ENCODE measurements at places on chromosomes 3 and 15. TPM values are rescaled to one million over a fixed set of nuclear protein-coding genes. Genes with fewer than 3 reads are reported as not detected.
A peak's percentile ranks its signal among the peaks of the same experiment; 100 is the strongest.

DNA sequence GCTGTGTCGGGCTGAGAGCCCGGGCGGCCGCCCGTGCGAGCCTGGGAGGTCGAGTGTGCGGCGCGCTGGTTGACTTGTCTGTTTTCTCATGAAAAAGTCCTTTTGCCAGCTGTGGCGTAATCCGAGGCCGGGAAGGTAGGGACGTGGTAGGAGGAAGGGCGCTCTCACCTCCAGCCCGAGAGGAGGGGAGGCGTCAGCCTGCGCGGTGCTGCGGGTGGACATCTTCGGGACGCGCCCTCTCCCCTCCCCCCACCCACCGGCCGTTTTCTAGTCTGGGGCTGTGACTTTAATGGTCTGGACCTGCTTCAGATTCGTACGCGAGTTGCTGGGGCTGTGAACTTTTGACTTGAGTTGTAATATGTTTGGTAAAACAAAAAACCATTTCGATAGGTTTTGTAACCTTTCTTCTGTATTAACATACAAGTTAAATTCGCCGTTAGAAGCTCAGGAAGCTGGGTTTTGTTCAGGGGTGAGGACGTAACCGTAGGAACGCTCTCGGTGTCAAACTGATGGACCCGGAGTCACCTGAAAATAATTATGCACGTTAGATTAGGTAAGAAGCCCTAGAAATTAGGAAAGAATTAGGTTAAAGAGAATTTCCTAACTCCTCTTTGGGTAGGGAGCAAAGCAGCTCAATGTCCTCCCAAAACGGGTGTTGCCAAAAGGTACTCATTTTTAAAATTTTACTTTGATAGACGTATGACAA is 762 bp downstream of the NCK1 start:
- DNase-seq = peak; percentile 71

DNA sequence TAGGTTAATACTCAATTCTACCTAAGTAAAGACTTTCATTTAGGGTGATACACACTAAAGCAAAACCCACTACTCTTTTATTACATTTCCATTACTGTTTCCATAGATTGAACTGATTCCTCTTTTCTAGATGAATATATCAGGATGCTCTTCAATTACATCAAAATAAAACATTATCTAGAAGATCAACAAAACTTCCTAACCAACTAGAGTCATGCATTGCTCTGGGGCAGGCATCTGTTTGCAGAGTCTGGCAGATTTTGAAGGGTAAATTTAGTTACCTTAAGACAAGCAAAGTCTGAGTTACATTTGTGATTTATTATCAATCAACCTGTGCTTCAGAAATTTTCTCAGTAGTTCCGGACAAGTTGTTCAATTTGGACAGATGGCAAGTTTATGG is 117.1 kb downstream of the NEK11 start:
- no peak for DNase-seq

GRCh38 chr3:90180096-90180495 is 1072.7 kb downstream of the EPHA3 start:
- DNase-seq = no peak

GRCh38 chr15:79513940-79514339 is 81.8 kb downstream of the MINAR1 start:
- no peak for DNase-seq

DNA sequence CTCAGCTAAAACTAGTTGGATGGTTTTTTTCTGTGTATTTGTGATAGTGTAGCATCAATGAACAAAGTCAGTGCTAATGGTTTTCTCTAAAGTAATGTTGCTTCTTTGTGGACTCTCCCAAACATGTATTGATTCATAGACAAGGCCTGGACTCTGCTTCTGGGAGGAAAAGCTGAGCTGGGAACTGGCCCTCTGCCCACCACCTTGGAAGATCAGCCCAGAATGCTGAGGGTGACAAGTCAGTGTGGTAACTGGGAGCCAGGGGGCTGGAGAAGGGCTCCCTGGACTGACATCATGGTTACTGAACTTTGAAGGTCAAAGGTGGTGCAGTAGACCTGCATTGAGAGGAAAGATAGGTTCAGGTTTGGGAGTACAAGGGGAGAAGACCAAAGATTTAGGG is 3.0 kb downstream of the ARHGAP31 start:
- no peak for DNase-seq

GRCh38 chr15:100926971-100927756 is 8.0 kb downstream of the LRRK1 start:
- DNase-seq = no peak

DNA sequence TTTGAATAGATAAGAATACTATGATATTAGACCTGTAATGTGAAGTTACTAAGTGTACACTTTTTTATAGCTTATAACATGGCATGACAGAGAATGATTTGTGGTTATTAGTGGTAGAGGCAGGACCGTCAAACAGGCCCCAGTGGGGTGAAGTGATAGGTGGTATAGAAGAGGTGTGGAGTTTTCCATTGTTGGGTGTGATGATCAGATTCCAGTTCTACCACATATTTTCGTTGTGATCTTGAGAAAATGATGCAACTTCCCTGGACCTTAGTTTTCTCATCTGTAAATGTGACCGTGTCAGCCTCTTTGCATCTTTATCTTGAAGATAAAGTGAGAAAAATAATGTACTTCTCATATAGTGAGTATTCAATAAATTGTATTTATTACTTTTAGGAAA is 30.3 kb upstream of the UTS2B start:
- no peak for DNase-seq

DNA sequence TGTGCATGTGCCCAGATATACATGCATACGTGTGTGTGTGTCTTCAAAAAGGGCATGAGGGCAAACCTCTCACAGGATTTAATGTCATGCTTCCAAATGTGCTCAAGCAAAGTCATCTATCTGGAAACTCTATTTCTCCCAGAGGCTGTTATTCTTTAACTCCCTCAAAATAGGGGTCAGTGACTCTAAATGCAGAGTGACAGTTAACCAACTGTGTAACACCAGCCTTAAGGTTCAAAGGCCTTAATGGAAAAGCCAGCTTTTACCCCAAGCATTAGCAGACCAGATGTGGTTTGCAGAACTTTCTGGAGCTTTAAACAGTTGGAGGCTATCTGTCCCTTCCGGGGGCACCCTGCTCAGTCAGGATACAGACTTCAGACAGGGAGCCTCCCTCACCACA is 70.4 kb upstream of the SLC7A14 start:
- no peak for DNase-seq

- DNase-seq = no peak
These were observed 7.3 kb downstream of the PAQR5 start for GRCh38 chr15:69305933-69306568.

GRCh38 chr15:34986326-34986725 is 1.8 kb downstream of the ZNF770 start:
- no peak for DNase-seq

DNA sequence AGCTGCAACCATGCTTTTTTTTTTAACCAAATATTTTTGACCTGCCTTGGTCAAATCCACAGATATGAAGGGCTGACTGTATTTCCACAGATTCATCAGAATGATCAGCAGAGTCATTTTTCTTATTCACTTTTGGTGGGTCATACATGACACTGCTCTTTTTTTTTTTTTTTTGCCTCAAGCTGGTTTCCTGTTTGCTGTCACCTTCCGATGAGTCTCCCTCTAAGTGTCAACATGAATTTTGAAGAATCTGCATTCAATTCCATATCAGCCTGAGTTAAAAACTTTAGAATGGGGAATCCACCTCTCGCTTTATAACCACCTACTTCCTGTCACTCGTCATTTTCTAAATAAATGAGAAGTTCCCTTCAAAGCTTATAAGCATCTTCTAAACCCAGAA is 2.2 kb upstream of the SLC12A8 start:
- no peak for DNase-seq

DNA sequence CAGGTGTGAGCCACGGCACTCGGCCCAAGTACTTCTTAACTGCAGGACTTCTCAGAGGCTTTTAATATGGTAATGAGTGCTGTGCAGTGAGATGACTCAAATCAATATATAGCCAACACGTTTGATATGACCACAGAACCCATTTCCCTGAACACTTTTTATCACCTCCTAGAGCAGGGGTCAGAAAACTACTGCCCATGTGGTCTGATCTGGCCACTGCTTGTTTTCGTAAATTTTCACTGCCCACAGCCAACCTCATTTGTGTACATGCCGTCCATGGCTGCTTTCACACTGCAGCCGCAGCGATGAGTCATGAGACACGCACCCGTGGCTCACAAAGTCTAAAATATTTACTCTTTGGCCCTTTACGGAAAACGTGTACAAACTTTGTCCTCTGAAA is 179.2 kb downstream of the RORA start:
- DNase-seq = no peak

- no peak for DNase-seq
These were observed 43.0 kb upstream of the ATP2C1 start for GRCh38 chr3:130850843-130851242.

DNA sequence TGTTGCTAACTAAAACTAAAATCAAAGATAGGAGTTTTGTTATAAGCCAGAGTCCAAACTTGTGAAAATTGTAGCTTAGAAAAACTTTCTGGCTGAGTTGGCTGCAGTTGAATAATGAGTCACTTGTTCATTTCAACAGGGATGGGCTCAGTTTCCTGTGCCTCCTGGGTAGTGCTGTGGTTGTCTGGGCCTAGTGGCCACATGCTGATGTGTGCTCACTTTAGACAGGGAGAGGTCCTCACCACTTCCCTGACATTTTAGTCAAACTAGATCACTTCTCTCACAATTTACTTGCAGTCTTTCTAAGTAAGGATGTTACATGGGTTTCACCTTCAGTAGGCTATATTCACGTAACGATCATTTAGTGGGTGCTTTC is 6.3 kb upstream of the UBE2Q2 start:
- no peak for DNase-seq

DNA sequence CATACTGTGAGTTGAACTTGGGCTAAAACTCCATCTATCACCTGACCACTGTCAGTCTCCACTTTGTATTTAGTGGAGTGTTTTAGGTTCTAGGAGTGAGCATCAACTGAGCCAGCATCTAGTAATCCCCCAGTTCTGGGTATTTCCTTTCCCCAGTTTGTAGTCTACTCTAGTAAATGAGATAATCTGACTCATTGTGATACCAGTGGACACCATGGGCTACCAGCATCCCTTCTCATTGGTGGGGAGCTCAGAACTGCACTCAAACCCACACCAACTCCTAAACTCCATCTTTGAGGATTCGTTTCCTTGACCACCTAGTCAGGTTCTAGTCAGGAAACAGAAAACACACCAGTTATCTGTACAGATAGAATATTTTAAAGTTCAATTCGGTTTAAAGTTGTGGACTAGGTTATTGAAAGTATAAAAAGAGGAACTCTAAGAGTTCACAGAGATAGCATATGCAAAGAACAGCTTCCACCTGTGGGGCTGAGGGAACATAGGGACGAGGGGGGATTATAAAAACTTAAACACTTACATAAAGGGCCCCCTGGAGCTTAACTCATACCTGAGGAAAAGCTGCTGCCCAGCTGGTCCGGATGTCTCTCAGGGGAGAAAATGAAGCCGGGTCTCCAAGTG is 36.0 kb downstream of the LEO1 start:
- no peak for DNase-seq

DNA sequence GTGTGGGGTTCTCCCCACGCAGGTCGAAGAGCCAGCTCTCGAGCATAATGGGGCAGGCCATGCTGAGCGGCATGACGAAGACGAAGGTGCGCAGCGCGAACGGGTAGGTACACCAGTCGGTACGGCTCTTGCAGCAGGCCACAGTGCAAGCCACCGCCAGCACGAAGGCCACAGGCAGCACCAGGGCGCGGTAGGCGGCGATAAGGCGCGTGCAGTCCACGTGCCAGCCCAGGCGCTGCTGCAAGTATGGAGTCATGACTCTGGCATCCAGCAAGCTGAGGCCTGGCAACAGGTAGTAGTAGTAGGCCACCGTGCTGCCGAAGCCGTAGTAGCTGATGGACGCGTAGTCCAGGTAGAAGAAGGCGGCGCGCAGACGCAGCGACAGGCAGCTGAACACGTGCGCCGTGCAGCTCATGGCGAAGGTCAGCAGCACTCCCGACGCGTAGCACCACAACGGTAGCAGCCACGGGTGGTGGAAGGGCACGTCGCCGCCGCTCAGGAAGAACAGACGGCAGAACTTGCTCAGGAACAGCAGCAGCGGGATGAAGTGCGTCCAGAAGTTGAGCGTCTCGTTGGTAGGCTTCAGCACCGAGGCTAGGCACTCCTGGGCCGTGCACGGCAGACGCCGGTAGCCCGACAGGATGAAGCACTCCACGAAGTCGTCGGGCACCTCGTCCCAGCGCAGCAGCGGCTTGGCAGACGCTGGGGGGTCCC is 797 bp downstream of the PAQR9 start:
- DNase-seq = no peak

DNA sequence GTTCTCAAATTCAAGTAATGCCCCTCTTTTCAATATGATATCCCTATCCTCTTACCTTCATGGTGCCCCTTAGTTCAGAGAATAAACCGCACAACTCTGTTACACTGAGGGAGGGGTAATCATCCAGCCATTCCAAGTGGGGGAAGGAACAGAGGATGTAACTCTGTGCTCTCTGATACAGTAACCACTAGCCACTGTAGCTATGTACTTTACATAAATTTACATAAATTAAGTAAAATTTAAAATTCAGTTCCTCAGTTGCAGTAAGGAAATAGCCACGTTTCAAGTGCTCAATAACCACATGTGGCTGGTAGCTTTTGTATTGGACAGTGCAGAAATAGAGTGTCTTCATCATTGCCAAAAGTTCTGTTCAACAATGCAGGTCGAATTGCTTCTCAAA is 90.8 kb downstream of the ANXA2 start:
- no peak for DNase-seq

DNA sequence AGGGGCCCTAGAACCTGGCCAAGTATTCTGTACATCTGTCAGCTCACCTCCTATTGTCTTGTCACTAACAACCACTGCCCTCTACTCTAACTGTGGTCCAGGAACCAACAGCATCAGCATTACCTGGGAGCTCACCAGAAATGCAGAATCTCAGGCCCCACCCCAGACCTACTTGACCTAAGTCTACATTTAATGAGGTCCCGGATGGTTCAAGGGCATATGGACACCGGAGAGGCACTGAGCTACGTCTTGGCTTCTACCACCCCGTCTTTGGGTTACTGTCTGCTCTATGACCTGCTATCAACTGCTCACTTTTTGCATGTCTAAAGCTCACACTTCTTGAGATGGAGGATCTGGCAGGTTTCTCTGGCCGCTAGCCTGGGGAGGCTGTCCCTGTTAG is 8.1 kb downstream of the GALNT15 start:
- no peak for DNase-seq

- no peak for DNase-seq
These were observed 103.5 kb upstream of the AKAP13 start for GRCh38 chr15:85276921-85277320.

DNA sequence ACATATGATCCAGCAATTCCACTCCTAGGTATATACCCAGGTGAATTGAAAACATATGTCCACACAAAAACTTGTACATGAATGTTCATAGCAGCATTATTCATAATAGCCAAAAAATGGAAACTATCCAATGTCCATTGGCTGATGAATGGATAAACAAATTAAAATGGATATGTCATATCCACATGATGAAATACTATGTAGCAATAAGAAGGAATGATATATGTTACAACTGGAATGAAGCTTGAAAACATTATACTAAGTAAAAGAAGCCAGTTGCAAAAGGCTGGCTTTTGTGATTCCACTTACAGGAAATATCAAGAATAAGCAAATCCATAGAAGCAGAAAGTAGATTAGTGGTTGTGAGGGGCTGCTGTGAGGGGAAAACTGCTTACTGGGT is 33.7 kb downstream of the BNC1 start:
- DNase-seq = no peak

- no peak for DNase-seq
These were observed 1.0 kb downstream of the LIMD1 start for GRCh38 chr3:45595364-45596195.

Gene NTRK3
- total RNA-seq = 7.2 TPM

Gene GRIP2
- 2.4 TPM for total RNA-seq

Gene STXBP5L
- not detected for total RNA-seq

Gene AADACL2
- total RNA-seq = 21.6 TPM

Gene CILP
- total RNA-seq = 24.4 TPM

Gene MELTF
- 5.8 TPM for total RNA-seq

Gene CCR8
- total RNA-seq = not detected

Gene WDR72
- total RNA-seq = 0.69 TPM

Data from skin of body (tissue), 3 donors.